ENCODE measurements at places on chromosomes 16 and 17. TPM values are rescaled to one million over a fixed set of nuclear protein-coding genes. Genes with fewer than 3 reads are reported as not detected.
A peak's percentile ranks its signal among the peaks of the same experiment; 100 is the strongest.

GRCh38 chr17:63911041-63911635 lies at the start of gene CSHL1:
Gene CSHL1 (minus strand): TSS chr17:63911258. CDS start chr17:63911196, 62 bp downstream.
- DNase-seq, result no peak

DNA sequence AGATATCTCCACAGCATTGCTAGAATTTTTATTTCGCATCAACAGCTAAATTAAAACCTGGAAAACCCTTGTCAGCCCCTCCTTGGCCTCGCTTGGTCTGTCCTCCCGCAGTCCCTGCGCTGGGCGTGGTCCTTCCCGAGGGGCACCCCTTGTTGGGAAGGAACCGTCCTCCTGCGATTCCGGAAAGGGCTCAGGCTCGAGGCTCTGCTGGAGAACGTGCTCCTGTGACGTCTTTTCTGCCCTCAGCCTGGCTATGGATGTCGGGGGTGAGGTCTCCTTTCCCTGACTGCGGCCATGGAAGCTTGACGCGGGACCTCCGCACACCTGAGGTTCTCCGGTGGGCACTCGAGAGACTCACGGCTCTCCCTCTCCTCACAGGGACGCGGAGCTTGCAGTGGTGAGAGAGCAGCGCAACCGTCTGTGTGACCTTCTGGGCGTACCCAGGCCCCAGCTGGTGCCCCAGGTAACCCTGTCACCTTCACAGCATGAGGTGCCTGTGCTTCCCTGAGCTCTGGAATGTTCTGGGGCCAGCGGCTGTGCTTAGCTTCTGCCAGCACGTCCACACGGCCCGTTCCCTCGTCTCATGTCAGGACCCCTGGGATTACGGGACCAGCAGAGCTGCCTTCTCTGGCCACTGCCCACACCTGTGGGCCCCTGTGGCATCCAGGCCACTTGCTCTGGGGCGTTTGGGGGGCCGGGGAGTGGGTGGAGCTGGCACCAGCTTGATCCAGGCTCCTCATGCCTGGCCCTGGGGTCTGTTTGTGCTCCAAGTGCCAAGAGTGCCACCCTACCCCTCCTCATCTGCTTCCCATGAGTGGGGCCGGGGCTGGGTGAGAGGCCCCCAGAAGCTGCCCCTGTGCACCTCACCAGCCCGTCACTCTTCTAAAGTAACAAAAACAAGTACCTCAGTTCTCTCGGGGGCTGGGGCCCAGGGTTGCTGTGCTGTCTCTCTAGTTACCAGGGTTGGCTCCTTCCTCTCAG lies 101.5 kb upstream of the ZNF750 start:
- DNase-seq, result peak; percentile 45

- DNase-seq, result no peak
Observed at GRCh38 chr16:29824589-29825144, 4.4 kb downstream of the MVP start.

DNA sequence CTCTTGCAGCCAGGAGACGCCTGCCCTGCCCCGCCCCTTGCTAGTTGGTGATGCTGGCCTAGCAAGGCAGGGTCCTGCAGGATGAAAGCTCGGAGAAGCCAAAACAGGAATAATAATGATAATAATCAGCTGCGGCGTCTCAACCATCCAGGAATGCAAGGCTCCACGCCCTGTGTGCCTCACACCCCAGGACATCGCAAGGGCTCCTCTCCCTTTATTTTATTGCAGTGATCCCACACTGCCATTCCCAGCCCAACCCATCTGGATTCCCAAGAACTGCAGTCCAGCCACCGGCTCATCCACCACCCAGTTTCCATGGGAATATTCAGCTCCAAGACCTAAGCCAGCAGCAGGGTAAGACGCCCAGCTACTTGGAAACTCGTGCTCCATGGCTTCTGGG lies 21.0 kb upstream of the ZNF652 start:
- DNase-seq, result no peak

- no peak for DNase-seq
Observed at GRCh38 chr16:3198334-3199072, 10.5 kb downstream of the OR1F1 start.

- peak; percentile 49 for DNase-seq
Observed at GRCh38 chr17:10743316-10744009, 13.6 kb upstream of the TMEM220 start.

HOXB8 gene
- 3.4 TPM for polyA plus RNA-seq

GRCh38 chr17:21095735-21096134 lies 31.0 kb upstream of the DHRS7B start:
- DNase-seq, result no peak

DNA sequence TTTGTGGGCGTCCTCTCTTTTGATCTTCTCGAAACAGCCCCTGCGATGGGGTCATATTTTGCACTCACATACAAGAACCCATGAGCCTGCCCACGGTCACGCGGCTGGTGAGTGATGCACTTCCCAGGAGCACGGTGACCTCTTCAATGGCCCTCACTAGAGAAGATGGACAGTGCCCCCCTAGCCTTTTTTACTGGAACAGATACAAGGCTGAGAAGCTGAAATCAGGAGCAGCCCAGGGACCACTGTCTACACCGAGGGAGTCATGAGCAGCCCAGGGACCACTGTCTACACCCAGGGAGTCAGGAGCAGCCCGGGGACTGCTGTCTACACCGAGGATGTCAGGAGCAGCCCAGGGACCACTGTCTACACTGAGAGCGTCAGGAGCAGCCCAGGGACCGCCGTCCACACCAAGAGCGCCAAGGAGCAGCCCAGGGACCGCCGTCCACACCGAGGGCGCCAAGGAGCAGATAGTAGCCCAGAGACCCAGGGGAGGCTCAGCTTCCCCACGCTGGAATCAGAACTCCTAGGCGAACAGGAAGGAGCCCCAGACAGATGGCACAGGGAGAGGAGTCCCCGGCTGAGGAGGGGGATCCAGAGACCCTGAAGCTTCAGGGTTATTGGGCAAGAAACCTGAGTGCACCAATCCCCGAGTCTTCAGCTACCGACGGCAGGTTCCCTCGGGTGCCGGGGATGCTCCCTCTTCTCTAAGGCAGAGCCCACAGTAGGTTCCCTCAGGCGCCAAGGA lies 23.7 kb downstream of the ACSF3 start:
- DNase-seq, result no peak

DNA sequence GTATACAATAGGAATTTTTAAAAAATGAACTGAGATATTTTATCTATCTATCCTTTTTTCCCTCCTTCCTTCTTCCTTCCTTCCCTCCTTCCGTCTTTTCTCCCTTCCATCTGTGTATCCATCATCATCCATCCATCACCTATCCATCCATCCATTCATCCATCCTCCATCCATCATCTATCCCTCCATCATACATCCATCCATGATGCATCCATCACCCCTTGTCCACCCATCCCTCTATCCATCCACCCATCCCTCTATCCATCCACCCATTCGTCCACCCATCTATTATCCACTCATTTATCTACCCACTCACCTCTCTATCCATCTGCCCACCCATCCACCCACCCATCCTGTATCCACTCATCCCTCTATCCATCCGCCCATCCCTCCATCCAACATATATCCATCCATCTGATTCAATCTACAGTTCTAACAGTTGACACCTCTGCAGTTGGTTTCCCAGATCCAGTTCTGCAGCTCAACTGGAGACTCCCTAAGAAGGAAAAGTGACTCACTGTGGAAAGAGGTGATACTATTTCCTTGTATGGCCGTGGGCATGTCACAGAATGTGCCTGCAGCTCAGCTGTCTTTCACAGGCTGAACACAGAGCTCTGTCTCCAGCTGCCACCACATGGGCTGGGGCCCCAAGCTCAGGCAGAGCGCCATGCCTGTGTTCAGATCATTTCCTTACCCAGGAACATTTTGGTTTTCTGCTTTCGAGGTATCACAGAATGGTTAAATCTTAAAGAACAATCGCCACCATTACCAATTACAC lies 130.8 kb downstream of the XYLT1 start:
- peak; percentile 87 for DNase-seq

KRT36 gene
- polyA plus RNA-seq, result not detected

CX3CL1 gene
- 11.1 TPM for polyA plus RNA-seq

GRCh38 chr16:30033270-30033669 lies 2.2 kb upstream of the TLCD3B start:
- no peak for DNase-seq

- DNase-seq, result no peak
Observed at GRCh38 chr17:82249896-82250581, 21.2 kb downstream of the SLC16A3 start.

DNA sequence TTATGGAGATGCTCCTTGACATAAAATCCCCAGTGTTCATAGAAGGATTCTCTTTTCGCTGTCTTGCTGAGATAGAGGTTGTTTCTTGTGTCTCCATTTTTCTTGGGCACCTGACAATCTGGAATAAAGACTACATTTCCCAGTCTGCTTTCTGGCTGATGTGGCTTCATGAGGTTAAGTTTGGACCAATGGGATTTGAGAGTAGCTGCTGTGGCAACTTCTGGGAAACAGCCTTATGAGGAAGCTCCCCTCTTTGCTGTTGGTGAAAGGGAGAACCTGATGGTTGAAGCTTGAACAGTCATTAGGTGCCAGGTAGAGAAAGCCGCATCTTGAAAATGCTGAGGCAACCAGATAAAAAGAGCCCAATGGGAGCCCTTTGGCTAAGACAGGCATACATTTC lies 24.4 kb downstream of the HS3ST4 start:
- no peak for DNase-seq

GRCh38 chr17:38958326-38958725 lies 8.9 kb downstream of the FBXO47 start:
- DNase-seq, result no peak

- peak; percentile 90 for DNase-seq
Observed at GRCh38 chr17:50026837-50027171, 29.1 kb upstream of the ITGA3 start.

DNA sequence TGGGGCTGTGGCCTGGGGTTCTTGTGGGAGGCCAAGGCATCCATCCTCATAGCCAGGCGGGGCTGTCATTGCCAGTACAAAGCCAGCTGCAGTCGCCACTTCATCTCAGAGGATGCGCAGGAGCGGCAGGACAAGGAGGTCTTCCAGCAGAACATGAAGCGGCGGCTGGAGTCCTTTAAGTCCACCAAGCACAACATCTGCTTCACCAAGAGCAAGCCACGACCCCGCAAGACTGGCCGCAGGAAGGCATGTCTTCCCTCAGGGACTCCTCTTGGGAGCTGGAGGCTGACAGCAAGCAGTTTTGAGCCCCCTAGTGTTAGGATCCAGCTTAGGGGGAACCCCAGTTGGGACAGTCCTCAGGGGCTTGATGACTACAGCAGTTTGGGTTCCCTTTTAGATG lies 15.1 kb upstream of the PLEKHG4 start:
- DNase-seq, result peak; percentile 40

GFAP gene
- not detected for polyA plus RNA-seq

Data from sigmoid colon (tissue), 7 donors.